NCI-H187 (cell line): ENCODE measurements at places on chromosomes 1 and 21.

- DNase-seq, result no peak
Measured at GRCh38 chr21:46431884-46432488, 26.7 kb upstream of the DIP2A start.

DNA sequence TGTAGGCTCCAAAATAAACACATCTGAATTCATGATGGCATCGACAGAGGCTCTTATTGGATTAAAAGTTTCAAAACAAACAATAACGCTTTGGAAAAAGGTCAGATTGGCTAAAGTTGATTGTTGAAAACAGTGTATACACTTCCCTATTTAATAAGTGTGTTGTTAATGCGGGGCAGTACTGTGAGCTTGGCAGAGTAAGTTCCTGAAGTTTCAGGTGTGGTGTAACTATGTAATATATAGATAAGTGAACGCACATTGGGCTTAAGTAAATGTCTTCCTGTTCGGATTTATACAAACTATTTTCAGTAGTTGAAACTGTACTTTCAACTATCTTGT lies 810 bp downstream of the ZBTB37 start:
- no peak for DNase-seq

DNA sequence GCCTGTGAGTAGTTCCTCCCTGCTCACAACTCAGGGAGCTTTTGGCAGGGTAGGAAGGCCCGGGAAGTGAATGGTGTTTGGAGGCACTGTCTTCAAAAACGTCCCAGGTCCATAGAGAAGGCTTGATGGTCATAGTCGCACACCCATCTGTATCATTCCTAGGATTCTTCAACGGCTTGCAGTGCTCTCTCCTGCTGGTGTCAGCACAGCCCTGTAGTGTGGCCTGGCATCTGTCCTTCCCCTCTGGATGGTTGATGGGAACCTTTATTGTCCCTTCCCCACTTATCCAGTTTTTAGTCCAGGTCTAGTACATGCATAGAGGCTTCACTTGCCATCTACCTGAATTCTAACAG lies 142.8 kb upstream of the HOOK1 start:
- DNase-seq, result no peak

GRCh38 chr1:97610748-97611147 lies 310.1 kb downstream of the DPYD start:
- DNase-seq, result no peak

GRCh38 chr1:194935864-194936263 lies 1672.4 kb downstream of the KCNT2 start:
- DNase-seq, result no peak

- no peak for DNase-seq
Measured at GRCh38 chr1:12162459-12163137, 4.2 kb upstream of the TNFRSF1B start.

DNA sequence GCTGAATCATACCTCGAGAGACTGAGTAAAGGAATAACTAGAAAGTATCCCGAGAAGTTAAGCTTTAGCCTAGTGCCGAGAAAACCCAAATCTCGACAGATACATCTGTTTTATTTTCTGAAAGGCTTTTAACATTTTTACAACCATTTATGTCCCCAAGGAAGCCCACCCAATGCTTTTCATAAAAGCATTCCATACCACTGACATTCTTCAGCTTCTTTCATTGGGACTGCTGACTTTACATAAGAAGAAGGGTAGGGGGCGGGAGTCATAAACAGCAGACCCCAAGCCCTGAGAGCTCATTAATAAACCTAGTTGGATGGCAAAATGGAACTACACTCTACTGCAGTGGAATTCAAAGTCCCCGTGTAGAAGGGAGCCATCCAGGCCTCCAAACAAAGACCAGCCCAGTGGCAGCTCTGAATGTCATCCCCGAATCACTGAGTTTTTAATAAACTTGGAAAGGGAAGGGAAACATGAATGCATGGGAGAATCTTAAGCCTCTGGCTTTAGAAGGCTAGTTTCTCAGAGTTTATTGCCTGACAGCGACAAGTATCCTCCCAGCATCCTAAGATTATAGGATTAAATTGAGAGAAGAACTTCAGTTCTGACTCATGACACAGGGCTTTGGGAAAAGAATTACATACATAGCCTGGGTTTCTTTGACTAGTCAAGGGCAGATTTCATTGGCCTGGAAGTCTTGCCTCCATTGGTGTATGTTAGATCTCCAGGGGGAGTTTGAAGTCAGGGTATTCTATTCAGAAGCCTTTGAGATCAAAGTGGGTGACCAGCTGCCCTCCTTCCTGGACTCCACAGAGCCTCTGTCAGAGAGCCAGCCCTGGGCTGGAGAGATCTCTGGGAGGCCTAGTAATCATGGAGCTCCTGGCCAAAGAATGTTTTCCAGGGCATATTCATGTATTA lies 3.7 kb downstream of the ATF3 start:
- no peak for DNase-seq

DNA sequence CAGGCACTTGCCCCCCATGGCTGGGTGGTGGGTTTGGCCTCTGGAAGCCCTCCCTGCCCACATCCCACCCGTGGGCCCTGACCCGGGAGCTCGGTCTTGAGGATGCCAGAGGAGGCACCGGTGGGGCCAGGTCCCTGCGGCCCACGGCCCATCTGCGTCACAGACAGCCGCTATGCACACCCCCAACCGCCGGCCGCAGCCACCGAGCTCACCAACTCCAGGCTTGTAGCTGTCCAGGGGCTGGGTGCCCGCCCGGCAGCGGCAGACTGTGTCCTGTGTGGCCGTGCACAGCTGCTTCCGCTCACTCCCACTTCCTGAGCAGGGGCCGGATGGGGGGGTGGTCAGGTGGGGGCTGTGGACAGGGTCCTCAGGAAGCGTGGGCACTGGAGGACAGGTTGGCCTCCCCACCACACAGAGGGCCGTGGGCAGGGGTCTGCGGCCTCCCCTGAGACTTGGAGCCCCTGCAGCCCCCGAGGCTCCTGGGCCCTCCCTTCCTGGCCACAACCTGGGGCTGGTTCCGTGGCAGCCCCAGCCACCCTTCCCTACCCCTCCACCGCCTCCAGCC lies 1.1 kb downstream of the TNFRSF4 start:
- no peak for DNase-seq

- DNase-seq, result no peak
Measured at GRCh38 chr1:221919743-221920142, 177.9 kb upstream of the DUSP10 start.

DNA sequence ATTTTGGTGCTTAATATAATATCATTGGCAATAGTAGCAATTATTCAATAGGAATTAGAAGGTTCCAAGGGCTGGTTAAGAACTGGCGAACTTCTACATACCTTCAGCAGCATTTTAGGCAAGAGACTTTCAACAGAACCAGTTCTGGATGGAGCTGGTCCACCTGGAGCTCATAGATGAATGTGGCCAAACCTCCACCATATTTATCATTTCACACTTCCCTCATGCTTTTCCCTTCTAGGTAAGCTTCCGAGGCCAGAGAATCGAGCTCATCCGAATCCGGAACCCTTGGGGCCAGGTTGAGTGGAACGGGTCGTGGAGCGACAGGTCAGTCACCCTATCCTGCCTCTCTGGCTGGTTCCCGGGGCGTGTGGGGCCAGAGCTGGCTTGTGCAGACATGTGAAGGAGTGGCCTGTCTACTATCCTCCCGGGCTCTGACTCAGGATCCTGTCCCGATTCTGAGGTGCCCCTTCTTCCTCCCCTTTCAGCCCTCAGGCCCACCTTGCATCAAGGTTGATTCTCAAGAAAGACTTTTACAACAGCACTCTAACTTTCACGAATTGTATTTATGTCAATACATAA lies 24.7 kb downstream of the CAPN9 start:
- no peak for DNase-seq

GRCh38 chr1:214727274-214727673 lies 124.3 kb downstream of the CENPF start:
- DNase-seq, result no peak

DNA sequence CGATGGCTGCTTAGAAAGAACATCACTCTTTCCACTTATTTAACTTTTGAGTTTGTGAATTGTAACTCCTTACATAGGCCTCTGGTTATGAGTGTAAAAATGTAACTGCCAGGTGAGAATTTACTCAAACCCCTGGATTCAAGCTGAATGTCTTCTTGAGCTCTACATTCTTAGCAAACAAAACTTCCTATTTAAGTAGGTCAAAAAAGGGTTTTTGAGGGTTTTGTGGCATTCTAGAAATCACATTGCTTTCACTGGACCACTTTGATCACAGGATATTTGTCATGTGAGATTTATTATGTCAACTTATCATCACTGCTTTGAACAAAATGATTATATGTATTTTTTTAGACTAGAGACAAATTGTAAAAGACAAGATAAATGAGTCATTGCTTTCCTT lies 5.7 kb downstream of the IL23R start:
- no peak for DNase-seq

- no peak for DNase-seq
Measured at GRCh38 chr21:42147386-42148020, 71.4 kb upstream of the ABCG1 start.

DNA sequence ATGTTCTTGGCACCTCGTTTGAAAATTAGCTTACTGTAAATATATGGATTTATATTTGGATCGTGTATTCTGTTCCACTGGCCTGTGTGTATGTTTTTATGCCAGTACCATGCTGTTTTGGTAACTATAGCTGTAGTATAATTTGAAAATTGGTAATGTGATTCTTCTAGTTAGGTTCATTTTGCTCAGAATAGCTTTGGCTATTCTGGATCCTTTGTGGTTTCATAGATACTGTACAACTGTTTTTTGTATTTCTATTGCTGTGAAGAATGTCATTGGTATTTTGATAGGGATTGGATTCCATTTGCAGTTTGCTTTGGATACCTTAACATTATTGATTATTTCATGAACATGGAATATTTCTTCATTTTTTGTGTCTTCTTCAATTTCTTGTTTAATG lies 490.2 kb downstream of the BRINP3 start:
- no peak for DNase-seq

DNA sequence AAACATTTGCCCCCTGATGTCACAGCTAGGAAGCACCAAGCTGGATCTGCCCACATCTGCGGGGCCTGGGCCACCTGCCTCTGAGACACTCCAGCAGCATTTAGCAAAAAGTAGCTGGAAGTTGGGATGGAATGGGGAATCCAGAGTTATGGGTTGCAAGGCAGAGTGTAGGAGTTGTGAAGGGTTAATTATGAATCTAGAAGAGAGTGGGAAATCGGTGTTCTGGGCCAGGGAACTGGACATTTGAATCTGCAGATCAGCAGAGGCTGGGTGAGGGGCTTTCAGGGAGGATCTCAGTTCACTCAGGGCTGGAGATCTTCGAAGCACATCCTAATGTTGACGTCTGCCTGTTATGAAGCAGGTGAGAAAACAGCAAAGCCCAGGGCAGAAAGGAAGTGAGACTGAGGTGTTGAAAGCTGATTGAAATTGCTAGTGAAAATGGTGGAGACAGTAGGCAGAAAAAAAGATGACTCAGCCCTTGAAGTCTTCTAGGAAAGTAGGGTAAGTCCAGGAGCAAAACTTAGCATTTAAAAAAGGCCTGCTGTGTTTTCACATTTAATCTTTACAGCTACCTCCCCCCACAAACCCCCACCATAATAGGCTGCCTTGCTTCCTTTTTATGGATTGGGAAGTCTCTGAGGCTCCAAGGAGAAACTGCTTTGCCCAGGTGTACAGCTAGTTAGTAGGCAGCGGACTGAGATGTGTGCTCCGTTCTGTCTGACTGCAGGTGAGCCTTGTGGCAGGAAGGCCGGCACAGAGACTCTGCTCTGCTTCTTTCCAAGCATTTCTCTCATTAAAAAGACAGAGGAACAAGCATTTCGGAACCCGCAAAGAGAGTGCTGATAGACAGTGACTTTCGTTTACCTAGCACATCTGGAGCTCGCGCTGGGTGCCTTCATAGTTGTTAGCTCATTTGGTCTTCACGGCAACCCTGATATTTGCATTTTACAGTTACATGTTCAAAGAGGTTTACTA lies 7.2 kb downstream of the VANGL1 start:
- no peak for DNase-seq

DNA sequence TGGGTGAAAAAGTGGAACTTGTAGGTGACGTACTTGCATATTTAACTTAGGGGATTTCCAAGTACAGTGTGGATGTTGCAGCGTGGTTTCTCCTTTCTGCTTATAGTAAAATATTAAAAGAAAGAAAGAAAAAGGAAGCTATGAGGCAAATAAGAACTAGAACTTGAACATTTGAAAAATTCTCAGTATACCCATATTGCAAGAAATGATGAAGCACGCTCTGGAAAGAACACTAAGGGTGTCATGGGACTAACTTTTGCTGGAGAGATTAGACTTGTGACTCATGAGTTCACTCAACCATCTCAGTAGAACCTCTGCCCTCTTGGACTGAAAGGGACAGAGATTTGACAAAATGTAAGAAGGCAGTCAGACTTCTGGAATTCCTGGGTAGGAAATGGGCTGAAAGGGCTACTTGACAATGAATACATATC lies 704.5 kb upstream of the ADGRL4 start:
- no peak for DNase-seq

- DNase-seq, result no peak
Measured at GRCh38 chr1:197183195-197183748, 36.8 kb upstream of the ASPM start.

- DNase-seq, result no peak
Measured at GRCh38 chr1:221444346-221444745, 297.5 kb downstream of the DUSP10 start.

DNA sequence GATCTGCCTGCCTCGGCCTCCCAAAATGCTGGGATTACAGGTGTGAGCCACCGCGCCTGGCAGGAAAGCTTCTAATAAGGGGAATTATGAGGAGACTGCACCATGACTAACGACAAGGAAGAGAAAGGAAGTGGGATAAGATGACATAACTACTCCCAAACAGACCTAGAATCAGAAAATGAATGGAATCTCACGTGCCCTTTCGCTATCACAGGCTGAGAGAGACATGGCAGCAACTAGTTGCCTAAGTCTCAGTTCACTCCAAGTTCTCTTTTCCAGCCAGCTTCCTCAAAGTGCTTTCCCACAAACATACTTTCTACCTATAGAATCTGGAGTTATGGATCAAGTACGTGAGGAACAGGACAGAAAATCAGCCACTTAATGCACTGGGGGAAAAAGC lies 2.0 kb downstream of the PI4KB start:
- no peak for DNase-seq

GRCh38 chr1:30507016-30507312 lies 216.4 kb downstream of the MATN1 start:
- no peak for DNase-seq

GRCh38 chr1:63466759-63467158 lies 56.3 kb downstream of the ITGB3BP start:
- DNase-seq, result no peak

DNA sequence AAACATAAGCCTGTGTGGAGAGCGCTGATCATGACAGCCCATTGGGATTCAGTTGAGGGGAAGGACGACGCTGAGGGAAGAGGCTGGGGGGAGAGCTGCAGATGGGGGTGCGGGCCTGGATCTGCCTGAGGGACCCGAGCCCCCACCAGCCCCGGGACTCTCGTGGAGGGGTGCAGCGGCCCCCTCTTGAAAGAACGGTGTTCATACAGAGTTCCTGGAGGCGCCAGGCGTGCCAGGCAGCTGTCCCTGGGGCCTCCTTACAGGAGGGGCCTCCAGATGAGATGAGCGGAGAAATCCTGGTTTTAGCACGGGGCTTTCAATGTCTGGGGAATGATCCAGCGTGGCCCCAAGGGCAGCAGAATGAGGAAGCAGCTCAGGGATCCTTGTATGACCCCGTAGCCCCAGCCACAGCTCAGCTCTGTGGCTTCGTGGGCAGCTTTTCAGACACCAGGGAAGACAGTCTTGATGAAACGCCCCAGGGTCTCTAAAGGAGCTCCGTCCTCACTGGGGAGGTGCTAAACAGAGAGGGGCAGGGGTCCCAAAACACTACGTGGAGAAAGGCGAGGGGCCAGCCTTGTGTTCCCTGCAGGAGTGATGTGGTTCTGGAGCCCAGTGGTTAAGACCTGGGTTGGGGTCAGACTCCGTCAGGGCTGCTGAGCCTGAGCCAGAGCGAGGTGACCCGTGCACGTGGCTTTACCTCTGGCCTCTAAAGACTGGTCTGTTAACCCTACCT lies 7.2 kb upstream of the DSCAM start:
- DNase-seq, result no peak
